HT1080 (cell line): ENCODE measurements at places on chromosomes 12 and 14. TPM values are rescaled to one million over a fixed set of nuclear protein-coding genes. Genes with fewer than 3 reads are reported as not detected.

GRCh38 chr12:108612788-108613282, 15.0 kb upstream of the TMEM119 start:
- DNase-seq = peak; percentile 38

GRCh38 chr12:130920723-130921381, 32.9 kb upstream of the ADGRD1 start:
- no peak for DNase-seq

GRCh38 chr14:48325486-48325885, 650.1 kb upstream of the MDGA2 start:
- DNase-seq = peak; percentile 75

DNA sequence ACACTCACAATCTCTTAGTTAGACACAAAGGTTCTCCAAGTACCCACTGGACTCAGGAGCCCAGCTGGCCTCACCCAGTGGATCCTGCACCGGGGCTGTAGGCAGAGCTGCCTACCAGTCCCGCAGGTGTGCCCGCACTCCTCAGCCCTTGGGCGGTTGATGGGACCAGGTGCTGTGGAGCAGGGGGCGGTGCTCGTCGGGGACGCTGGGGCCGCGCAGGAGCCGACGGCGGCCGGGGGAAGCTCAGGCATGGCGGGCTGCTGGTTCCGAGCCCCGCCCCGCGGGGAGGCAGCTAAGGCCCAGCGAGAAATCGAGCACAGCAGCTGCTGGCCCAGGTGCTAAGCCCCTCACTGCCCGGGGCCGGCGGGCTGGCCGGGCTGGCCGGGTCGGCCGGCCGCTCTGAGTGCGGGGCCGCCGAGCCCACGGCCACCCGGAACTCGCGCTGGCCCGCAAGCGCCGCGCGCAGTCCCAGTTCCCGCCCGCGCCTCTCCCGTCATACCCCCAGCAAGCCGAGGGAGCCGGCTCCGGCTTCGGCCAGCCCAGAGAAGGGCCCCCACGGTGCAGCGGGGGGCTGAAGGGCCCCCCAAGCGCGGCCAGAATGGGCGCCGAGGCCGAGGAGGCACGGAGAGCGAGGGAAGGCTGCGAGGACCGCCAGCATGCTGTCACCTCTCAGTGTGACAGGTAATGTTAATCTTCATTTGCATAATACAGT, 506.8 kb downstream of the LRFN5 start:
- DNase-seq = no peak

DNA sequence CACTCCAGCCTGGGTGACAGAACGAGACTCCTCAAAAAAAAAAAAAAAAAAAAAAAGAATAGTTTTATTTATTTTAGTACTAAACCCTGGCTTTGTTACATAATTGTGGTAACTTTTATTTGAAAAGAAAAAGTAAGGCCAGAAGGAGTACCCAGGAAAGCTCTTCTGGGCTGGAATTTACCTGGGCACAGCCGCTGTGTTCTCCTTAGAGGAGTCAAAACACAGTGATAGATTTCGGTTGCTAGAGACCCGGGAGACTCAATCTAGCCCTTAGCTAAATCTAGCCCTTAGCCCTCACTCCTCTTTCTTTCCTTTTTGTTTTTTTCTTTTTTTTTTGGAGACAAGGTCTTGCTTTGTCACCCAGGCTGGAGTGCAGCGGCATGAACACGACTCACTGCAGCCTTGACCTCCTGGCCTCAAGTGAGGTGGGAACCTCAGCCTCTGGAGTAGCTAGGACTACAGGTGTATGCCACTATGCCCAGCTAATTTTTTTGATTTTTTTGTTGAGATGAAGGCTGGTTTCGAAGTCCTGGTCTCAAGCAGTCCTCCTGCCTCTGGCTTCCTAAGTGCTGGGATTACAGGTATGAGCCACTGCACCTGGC, 49.7 kb downstream of the SYNE2 start:
- no peak for DNase-seq

DNA sequence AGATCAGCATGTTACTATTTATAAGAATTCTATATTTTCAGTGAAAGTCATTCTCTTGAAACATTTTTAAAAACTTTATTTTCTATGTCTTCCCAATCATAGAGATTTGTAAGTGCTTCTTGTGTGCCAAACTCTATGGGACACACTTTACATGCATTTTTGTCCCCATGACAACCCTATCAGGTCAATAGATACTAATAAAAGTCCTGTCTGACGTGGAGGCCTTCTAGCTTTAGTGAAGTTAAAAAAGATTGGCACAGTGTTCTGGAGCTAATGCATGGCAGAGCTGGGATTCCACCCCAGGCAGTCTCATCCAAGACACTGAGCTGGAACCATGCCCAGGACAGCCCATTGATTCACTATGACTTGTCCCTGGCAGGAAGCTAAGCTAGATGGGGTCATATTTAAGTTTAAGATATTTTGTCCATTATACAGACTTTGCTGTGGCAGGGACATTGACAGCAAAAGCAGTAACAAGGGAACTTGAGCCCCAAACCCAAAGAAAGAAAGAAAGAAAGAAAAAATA, 28.1 kb downstream of the TTC6 start:
- DNase-seq = peak; percentile 88

GRCh38 chr12:52600941-52601481, at the start of gene KRT72:
KRT72 (minus strand) TSS chr12:52601463; CDS start chr12:52601452, 11 bp downstream.
- DNase-seq = no peak

- DNase-seq = peak; percentile 11
These were observed 36.7 kb upstream of the GPATCH2L start for GRCh38 chr14:76115010-76115422.

- no peak for DNase-seq
These were observed 33.6 kb downstream of the KCNA1 start for GRCh38 chr12:4943067-4943937.

- DNase-seq = peak; percentile 24
These were observed 24.1 kb downstream of the NUP37 start for GRCh38 chr12:102095677-102096263.

The ARHGAP9 gene
- total RNA-seq = 2.2 and 3.3 TPM in 2 replicates

The MMP17 gene
- 15.6 and 32.3 TPM in 2 replicates for total RNA-seq

GRCh38 chr12:94032368-94032767, 116.0 kb upstream of the PLXNC1 start:
- no peak for DNase-seq

- no peak for DNase-seq
These were observed 27.7 kb downstream of the PPP2R5C start for GRCh38 chr14:101789222-101789621.

The DAAM1 gene
- total RNA-seq = 11.0 and 14.0 TPM in 2 replicates

DNA sequence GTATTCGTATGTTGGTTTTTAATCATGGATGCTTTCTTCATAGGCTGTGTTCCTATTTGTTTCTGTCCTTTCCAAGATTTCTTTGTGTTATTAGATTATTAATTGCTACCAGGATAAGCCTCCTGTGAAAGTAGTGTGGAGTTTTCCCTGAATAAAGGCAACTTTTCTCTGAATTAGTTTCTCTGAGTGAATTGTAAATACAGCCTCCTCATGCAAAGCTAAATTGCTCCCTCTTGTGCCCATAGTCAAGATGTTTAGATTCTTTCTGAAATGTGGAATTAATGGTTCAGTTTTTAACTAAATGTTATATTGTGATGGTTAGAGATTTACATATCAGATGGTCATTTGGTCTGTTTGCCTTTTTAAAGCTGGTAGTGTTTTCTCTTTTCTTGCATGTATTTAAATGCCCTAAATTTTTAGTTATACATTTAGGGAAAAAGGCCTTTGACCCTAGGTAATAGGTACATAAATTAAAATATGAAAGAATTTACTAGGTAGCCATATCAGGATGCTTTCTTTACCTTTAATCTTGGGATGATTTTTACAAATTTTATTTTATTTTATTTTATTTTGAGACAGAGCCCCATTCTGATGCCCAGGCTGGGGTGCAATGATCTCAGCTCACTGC, 8.9 kb downstream of the APAF1 start:
- DNase-seq = peak; percentile 32

DNA sequence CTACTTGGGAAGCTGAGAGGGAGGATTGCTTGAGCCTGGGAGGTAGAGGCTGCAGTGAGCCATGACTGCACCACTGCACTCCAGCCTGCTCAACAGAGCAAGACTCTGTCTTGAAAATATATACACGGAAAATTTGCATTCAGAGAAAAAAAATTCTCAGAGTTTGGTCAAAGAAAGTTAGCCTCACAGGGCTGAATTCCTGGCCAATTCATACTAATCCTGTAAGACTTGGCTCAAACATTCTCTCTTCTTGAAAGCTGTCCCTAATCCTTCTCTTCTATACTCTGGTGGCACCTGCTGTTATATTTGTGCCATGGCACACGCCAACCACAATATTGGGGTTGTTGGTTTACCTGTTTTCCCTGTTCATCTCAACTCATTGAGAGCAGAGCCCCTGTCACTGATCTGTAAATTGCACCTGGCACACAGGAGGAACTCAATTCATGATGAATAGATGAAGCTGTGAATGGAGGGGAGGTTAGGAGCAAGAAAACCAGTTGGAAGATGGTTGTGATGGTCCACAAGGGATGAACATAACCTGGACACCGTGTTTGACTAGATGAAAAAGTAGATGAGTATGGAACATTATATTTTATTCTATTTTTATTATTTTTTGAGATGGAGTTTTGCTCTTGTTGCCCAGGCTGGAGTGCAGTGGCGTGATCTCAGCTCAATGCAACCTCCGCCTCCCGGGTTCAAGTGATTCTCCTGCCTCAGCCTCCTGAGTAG, 36.8 kb upstream of the SPTSSA start:
- DNase-seq = peak; percentile 50

GRCh38 chr12:10563002-10563401, 50.4 kb downstream of the MAGOHB start:
- no peak for DNase-seq

The GPR132 gene
- 0.21 and 0.40 TPM in 2 replicates for total RNA-seq

- no peak for DNase-seq
These were observed 42.1 kb downstream of the SEC23A start for GRCh38 chr14:39060818-39061437.

The C12orf57 gene
- 127 and 201 TPM in 2 replicates for total RNA-seq

DNA sequence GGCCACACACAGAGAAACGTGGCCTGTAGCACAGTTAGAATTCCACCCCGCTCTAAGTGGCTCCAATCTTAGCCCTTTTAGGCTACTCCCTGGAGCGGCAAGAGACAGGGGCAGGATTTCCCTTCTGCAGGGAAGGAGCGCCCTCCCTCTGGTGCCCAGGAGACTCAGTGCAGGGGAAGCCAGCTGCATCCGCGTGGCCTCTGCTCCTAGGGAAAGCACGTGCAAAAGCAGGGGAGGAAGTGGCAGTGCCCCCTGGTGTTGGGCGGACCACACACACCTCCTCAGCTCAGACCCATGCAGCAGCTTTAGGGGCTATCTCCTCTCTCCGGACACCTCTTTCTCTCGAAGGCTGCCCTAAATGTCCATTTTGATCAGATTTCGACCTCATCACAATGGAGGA, 50.0 kb downstream of the SPRING1 start:
- DNase-seq = peak; percentile 47

GRCh38 chr12:49698619-49699545, 8.3 kb downstream of the FMNL3 start:
- DNase-seq = peak; percentile 74
